Stimulated activated CD8-positive, alpha-beta memory T cell treated with anti-CD3 and anti-CD28 coated beads, Interleukin-7, amount 100 ng/mL, for 1 hour (primary cell): ENCODE measurements at places on chromosomes 3 and 15.

GRCh38 chr3:14663396-14664135 lies 11.4 kb upstream of the C3orf20 start:
- no peak for DNase-seq

DNA sequence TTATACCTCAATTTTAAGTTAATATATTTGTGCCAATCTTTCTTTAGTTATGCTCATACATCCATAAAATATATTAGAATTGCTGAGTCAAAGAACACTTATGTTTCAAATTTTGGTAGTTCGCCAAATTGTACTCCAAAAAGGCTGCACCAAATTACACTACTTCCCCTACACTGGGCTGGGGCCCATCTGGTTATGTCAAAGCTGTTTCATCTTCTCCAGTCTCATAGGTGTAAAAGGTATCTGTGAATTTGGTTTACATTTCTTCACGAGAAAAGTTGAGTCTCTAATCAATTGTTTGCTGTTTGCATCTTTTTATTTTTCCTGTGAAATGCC lies 706 bp downstream of the FSIP1 start:
- no peak for DNase-seq

- DNase-seq, result no peak
Observed at GRCh38 chr3:194782698-194783404, 97.2 kb downstream of the FAM43A start.

GRCh38 chr3:188261011-188261410 lies 107.1 kb downstream of the LPP start:
- DNase-seq, result no peak

DNA sequence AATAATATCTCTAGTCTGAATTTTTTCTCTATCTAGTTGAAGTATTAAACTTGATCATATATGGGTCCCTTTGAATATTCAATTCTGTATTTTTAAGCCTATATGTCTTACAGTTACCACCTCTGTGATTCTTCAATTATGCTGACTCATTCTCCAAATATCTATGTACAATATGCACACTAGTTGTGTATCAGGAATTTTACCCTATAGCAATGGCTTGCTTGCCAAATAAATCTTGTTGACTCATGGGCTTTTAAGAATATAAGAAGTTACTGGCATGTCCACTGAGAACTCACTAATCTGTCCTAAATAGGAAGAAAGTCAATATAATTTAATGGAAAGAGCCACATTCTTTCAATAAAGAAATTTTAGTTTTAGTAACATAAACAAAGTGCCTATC lies 656.3 kb downstream of the RBMS3 start:
- no peak for DNase-seq

DNA sequence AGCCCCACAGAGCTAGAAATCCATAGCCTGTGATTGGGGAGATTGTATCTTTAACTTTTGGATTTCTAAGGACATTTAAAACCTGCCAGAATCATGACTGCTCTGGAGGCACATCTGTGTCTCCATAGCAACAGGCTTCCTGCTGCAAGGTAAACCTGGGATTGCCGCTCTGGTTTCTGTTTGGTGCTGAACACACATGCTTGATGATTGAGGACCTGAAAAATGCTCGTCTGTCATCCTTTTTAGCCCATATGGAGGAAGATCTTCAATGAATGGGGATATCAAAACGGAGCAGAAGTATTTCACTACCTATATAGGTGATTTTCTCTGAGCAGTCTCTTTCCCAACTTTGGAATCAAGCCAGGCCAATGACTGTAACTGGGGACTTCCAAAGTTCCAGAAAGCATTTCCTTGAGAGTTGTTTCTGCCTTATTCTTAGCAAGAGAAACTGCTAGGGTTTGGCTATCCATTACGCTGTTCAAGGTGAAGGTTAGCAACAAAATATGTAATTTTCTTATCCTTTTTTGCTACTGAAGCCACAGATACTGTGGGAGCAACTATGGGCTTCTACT lies 96.5 kb upstream of the TNIK start:
- DNase-seq, result no peak

GRCh38 chr3:50205413-50206276 lies 574 bp downstream of the SLC38A3 start:
- no peak for DNase-seq

DNA sequence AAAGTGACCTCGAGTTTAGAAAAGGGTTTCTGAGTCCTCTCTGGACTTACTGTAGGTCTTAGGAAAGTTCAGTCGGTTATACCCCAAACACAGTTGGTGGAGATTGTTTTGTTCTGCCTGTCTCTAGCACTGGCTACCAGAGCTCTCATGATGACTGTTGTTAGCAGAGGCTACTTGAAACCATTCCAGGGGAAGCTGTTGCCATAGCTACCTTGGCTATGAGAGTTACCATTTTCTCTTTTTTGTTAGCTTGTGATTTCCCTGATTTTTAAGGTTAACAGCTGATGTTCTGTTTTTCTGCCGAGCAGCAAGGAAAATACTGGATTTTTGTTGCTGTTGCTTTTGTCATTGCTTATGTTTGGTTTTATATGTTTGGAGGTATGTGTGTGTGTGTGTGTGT lies 26.7 kb downstream of the ABHD2 start:
- DNase-seq, result no peak

- no peak for DNase-seq
Observed at GRCh38 chr3:50124800-50125178, 30.3 kb upstream of the SEMA3F start.

DNA sequence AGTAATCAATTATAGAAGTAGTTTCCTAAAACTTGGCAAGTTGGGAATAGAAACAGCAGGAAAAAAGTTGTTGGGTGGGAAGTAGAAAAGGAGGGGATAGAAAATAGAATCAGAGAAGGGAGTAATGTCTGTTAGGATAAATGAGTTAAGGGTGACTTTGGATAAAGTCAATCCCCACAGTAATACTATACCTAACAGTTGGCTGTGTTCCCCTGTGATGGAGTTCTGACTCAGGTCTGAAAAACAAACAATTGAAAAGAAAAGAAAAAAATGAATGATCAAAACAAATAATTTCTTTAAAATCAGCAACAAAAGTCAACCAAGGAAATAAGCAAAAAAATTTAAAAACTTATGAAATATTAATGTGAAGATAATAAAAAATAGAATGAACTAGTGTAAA lies 50.3 kb downstream of the EMC4 start:
- no peak for DNase-seq

- DNase-seq, result no peak
Observed at GRCh38 chr3:156024904-156025533, 95.4 kb upstream of the KCNAB1 start.

DNA sequence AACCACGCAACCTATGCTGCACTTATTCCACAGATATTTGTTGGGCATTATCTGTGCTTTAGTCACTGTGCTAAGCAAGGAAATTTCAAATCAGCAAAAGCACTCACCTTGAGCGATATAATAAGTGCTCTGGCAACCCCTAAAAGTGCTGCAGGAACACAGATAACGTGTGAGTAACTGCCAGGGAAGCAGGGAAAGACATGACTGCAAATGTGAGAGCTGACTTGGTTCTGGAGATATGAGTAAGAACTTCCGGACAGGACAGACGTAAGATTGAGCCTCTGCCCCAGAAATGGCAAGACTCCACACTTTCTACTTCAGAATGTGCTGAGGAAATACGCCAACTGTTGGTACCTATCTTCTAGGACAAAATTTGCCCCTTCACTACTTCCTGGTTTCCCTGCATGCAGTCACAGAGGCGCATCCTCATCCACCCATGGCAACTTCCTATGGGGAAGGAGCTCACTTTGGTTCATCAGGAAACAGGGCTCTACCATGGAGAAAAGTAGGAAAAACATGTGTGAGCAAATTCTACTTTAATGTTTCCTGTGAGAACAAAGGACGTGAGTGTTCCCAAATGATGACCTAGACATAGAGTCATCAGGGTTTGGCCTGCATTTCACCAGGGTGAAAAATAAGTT lies 41.7 kb downstream of the AQP9 start:
- DNase-seq, result no peak

DNA sequence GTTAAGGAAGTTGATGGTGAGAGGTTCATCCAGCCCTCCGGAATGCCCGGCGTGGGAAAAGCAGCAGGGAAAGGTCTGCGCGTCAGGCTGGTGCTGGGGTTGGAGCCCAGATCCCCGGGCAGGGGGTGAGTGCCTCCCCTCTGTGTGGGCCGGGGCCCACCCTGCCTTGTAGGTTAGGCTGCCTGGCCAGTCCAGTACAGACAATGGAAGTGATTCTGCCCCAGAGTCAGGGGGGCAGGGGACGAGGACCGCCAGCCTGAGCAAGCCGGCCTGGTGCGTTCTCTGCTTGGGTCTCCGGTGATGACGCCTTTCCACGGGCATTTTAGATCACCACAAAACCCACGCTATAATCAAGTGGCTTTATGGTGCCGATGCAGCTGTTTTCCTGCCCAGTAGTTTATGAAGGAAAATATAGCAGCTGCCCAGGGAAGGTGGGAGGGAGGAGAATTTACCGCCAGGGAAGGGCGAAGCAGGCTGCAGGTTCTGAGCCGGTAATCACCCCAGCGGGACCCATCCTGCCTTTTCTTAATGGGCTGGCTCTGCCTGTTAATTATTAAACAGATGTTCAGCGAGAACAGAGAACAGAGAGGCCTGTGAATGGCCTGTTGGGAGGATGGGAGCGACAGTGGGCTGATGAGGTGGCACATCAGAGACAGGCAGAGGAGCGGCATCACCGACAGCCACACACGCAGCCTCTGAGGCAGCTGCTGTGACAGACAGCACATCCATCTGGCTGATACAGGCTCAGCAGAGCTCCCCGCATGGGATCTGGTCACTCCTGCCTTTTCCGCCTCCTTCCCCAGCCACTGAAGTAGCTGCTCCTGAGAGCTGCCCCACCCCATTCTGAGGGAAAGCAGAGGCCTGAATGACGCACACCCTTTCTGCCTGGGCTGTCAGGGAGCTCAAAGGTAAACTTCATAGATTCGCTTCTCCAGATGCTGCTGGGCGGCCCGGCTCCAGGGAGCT lies 35.2 kb downstream of the BDH1 start:
- DNase-seq, result no peak

GRCh38 chr3:192827863-192828594 lies 89.6 kb downstream of the MB21D2 start:
- no peak for DNase-seq

DNA sequence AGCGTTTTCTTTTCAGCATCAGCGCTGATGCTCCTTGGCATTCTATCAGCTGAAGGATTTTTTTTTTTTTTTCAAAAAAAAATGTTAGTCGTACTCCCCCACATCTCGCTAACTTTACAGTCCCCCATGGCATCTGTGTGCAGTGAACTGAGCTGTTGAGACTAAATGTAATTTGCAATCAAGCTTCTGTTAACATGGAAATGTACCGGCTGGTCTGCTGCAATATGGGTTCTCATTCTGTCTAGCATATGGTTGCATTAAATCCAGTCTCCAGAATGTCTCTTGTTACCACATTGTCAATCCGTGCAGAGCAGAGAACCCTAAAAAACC lies 32.2 kb upstream of the TPRG1 start:
- DNase-seq, result no peak

DNA sequence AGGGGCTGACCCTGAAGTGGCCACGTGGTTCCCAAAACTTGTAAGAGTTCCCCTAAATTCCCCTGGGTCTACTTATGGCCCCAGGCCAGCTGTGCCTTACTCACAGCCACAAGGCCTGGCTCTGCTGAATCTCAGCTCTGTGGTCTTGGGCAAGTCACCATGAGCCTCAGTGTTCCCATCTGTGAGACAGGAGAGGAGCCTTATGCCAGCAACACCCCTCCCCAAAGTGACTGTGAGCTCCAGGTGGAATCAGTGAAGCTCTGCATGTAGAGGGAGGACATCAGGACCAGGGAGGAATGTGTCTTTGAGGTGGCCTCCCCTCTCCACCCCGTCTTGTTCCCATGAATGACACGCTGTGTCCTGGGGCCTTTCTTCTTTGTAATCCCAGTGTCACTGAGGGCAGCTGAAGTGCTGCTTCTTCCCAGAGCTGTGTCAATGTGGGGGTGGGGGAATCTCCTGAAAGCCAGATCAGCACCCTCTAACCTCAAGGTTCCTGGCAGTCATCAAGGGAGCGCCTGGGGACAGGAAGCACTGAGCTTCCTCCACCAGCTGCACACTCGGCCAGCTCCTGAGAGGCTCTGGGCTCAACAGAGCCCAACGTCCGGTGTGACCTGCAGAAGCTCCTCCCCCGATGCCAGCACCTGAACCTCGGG lies 258.9 kb downstream of the UACA start:
- no peak for DNase-seq

- no peak for DNase-seq
Observed at GRCh38 chr3:49553324-49553691, 969 bp upstream of the BSN start.

GRCh38 chr15:74827614-74828013 lies 1.2 kb downstream of the CPLX3 start:
- no peak for DNase-seq

DNA sequence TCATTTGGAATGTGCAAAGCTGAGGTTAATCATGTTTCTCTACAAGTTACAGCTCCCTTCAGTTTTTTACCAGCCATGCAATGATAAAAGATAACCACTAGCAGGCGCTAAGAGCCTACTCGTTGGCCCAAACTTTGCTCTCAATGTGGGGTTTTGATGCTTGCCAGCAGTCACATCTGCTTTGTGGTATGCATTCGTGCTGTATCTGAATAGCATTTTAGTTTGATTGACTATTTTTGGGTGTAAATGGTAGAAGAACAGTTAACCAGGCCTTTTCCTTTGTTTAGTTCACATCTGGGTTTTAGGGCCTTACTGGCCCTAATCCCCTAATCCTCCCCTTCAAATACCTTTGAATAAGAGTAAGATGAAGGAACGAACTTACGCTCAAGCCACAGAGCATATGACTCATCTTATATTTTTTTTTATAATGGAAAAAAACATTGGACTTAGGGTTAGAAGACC lies 4.4 kb upstream of the CLDN11 start:
- DNase-seq, result no peak

DNA sequence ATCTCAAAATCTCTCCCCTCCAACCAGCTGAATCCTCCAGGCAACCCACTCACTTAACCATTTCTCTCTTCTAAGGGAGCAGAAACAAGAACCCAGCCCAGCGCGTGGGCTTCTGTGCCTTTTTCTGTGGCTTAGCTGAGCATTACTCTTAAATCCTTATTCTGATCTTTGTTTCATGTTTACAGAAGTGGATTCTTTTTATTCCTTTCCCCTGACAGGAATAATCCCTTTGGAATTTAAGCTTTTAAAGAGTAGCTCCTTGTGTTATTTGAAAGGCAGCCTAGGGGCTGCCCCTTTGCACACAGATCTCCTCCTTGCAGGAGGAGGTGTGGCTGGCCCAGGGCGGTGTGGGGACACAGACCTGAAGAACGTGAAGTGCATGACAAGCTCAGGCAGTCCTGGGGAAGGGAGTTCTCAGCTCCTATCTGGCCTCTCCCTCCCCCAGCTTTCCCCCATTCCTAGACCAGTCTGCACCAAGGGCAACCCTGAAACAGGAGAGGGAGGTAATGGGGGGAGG lies 77.1 kb upstream of the UBE2E1 start:
- DNase-seq, result no peak

GRCh38 chr3:120025520-120025919 lies 68.7 kb downstream of the GSK3B start:
- no peak for DNase-seq

GRCh38 chr15:66580643-66581042 lies 14.8 kb upstream of the LCTL start:
- no peak for DNase-seq
